ENCODE measurements at places on chromosomes 1 and 21.

DNA sequence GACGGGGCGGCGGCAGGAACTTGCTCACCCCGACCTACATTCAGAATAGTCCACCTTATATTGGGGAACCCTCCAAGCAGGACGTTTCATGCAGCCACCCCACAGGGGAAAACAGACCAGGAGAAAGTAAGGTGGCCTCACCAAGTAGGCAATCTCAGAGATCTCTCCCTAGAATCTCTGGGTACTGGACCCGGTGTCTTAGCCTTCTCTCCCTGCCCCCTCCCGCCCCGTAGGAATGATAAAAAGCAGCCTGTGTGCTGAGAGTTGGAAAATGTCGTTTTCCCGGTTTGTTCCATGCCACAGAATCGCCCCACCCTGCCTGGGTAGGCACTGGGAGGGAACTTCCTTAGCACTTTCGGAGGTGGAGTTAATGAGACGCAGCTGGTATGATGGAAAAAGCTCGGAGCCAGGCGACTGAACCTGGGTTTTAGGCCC, 789 bp upstream of the PTPN14 start:
- DNase-seq = peak; percentile 72

- no peak for DNase-seq
Measured at GRCh38 chr21:45056917-45057560, 17.3 kb upstream of the ADARB1 start.

DNA sequence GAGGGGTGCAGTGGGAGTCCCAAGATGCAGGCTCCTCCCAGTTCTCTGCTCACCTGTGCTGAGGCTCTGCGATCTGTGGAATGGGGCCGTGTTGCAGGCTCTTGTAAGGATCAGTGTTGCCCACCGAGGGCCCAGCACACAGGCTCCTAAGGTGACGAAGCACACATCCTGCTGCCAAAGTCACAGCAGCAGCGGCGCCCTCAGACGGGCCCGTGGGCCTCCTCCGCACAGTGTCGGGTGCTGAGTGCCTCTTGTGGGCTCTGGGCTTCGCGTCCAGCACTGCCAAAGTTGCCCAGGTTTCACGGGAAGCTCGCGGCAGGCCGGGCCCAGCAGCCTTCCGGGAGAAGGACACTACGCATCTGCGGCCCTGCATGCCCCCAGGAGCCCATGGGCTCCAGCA, 72.1 kb upstream of the ABCG1 start:
- DNase-seq = no peak

- no peak for DNase-seq
Measured at GRCh38 chr21:15754640-15755039, 24.9 kb downstream of the USP25 start.

DNA sequence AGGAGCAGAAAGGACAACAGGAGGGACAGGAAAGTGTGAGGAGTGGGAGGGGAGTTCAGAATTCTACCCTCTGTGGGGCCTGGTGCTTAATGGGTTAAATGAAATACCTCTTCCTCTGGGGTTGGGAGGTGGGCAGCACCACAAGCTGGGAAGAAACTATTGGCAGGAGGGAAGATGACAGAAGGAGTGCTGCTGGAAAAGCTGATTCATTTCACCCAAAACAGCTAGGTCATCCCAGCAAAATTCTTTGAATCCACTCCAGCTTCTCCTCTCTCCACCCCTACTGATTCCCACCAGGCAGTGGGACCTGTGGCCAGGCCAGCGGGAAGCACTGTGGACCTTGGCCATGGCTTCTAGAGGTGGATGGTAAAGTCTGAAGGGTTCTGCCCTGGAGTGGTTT, 12.8 kb downstream of the BCAN start:
- no peak for DNase-seq

GRCh38 chr1:1470626-1471388, 758 bp upstream of the ATAD3B start:
- DNase-seq = no peak

DNA sequence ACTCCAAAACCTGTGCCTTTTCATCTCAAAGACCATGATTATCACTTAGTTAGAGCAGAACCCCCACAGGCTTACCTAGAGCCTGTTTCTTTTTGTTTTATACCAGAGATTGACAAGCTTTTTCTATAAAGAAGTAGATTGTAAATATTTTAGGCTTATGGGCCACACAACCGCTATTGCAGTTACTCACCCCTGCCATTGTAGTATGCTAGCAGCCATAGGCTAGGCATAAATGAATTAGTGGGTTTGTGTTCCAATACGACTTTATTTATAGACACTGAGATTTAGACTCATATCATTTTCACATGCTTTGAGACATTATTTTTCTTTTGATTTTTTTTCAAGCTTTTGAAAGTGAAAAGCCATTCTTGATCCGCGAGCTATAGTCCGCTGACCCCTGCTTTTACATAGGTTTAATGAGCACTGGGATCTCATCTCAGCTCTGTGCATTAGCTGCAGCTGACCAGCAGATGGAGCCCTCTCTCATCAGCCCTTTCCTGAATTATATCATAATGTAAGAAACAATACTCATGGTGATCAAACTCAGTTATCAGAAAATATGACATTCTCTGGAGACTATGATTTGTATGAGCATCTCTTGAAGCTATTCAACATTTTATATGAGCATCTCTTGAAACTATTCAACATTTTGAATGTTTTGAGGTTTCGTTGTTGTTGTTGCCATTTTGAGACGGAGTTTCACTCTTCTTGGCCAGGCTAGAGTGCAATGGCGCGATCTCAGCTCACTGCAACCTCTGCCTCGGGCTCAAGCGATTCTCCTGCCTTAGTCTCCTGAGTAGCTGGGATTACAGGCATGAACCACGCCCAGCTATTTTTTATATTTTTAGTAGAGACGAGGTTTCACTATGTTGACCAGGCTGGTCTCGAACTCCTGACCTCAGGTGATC, 111.9 kb upstream of the L1TD1 start:
- DNase-seq = peak; percentile 17

- peak; percentile 72 for DNase-seq
Measured at GRCh38 chr1:86833461-86834215, 80.3 kb downstream of the SELENOF start.

DNA sequence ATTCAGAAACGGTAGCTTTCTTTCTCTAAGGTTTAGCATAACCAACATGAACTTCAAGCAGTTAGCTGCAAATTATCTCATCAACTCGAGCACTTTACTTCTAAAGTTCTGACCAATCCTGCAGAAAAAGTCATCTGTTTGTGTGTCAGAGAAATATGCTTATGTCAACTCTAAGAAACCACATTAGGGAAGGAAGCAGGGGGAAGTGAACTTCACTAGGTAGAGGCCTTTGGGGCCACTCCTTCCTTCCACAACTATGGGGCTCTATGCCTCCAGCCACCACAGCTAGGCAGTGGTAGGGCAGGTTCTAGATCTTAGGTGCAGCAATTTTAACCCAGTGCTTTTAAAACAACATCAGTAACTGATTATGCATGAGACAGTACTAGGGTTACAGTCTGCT, 375.9 kb downstream of the DSCAM start:
- no peak for DNase-seq

GRCh38 chr1:14345946-14346550, 252.4 kb upstream of the KAZN start:
- DNase-seq = no peak

- no peak for DNase-seq
Measured at GRCh38 chr21:38355353-38355752, 98.6 kb downstream of the KCNJ15 start.

DNA sequence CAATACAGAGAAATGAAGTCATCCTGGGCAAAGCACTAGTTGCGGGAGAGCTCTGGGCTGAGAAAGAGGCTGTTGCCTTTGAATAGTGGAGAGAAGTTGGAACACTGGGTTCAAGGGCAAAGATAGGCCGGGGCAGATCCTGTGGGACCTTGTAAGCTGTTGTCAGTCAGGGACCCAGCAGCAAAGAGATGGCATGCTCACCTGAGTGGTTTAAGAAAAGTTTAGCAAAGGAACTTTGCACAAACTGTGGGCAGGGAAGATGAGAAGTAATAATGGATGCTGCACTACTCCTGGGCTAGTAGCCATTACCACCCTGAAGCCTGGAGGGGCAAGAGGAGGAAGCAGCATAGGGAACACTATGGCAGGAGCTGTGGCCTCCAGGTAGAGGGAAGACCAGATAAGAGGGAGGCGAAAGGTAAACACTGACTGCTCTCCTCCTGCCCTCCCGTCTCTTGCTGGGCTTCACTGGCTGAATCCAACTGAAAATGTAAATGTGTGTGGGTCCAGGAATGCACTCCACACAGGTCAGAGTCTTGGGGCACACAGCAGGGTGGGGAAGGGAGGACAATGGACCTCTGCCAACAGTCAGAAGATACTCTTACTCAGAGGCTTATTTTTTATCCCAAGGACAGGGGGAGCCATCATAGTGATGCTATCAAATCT, 129.2 kb downstream of the PLPP3 start:
- no peak for DNase-seq

DNA sequence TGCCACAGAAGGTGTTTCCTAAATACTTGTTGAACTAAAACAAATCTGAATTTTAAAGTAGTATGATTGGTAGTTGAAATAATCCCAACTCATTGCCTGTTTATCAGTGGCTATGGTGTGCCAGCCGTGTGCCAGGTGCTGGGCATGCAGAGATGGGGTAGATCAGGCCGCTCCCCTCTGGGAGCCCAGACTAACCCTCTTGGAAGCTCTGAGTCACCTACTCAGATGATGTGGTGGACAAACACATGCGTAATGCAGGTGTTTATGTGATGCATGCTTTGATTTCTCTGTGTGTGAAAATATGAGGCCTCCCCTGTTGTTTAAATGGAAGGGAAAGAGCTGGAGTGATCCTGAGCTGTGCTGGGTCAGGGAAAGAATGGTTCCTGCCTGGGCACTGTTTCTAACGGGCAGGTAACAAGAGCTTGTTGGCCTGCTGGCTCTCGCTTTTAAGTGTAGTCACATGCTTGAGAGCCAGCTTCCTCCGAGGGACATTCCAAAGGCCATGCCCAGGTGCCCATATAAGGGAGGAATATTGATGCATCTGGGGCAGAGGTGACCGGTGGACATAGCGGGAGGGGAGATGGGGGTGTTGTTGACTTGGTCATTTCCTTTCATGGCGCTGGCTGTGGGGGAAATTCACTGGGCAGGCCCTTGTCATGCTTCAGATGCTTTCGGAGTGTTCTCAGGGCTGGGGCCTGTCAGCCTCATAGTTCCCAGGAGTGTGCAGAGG, 10.2 kb downstream of the MFN2 start:
- no peak for DNase-seq

- DNase-seq = no peak
Measured at GRCh38 chr1:47505267-47505666, 67.4 kb downstream of the FOXD2 start.

DNA sequence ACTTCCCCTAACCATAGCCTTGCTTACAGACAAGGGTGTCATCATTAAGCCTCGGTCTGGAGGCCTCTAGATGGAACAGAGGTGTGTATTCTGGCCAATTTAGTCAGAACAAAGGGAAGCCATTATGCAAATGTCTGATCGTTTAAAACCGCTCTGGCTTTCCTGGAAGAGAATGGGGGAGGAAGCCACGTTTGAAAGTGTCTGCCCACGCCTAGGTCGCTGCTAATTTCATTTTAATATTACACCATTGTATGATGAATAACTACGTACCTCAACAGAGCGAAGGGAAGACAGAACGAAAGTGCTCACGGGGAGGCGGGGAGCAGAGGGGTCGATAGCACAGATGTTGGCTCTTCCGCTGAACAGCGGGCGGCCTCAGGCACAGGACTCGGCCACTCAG, 41.1 kb upstream of the CSF3R start:
- DNase-seq = no peak

DNA sequence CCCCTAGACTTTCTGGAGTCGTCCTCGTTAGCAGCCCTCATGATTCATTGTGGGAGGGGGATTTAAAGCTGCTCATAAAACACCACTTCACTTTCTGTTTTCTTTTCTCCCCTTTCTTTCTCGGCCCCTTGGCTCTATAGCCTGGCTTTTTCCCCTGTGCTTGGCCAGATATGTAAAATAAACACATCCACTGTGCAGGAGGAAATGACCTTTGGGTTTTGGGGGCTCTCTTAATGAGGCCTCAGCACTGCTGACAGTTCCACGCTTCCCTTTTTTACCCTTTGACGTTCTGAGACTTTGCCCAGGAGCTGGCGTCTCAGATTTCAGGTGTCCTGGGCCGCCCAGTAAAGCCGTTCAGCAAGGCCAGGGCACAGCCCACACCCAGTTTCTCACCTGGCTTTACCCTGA, 65.7 kb downstream of the RUNX3 start:
- no peak for DNase-seq

DNA sequence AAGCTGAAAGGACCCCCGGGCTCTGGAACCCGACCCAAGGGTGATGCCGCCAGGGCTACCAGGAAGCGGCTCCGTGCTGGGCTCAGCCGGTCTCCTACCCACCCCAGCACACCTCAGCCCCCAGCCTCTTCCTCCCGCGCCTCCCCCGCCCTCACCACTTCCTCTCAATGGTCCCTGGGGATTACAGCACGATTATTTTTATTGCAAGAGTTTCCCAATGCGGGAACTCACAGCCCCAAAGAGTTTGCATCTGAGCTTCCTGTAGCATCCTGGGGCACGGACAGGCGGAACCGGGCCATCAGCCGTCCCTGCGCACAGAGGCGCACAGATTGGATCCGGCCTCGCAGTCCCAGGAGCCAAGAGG, 8.7 kb upstream of the SLX9 start:
- no peak for DNase-seq

DNA sequence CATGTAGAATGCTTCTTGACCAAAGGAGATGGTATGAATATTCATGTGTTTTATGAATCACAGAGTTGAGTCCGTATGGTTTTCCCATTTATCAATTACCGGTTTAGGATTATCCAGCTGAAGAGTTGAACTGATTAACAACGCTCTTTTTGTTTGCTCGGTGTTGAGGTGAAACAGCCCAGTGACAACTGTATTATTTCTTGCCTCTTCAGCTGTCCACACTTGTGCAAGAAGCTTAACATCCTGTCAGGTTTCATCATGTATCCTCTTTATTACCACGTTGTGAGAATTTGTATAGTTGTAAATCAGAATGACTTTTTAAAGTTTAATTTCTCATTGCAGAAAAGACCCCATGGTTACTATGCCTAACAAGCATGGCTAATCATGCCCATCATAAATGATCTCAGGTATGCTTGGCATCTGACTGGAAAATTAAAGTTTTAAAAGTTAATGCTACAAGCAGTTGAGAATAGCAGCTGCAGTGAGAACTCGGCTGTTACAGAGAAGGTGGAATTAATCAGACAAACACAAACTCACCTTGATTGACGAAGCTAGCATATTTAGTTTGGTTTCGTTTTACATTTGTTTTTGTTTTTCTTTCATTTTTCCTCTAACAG, 563.2 kb upstream of the ADGRL2 start:
- no peak for DNase-seq

All from GM04504 (cell line).